SK-N-DZ (cell line): ENCODE measurements at places on chromosomes 7 and 10.

GRCh38 chr7:2564970-2565540 lies 6.3 kb downstream of the IQCE start:
- DNase-seq = no peak

GRCh38 chr10:33141251-33141650 lies 183.2 kb upstream of the ITGB1 start:
- DNase-seq = peak; percentile 77

DNA sequence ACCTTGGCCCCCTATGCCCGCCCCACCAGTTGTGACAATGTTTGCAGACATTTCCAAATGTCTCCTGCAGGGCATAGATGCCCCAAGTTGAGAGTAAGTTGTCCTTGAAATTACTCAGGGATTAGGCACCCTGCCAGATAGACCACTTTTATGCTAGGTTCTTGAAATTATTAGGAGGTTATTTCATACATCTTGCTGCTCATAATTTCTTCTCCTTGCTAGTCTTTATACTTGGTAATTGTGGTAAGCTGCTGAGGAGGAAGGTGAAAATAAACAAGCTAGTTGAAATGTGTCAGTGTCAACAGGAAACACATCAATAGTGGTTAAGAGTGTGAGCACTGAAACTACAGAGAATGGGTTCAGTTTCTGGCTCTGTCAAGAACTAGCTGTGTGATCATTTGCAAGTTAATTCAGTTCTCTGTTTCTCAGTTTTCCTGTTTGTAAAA lies 63.7 kb upstream of the AOAH start:
- DNase-seq = no peak

- DNase-seq = no peak
These were observed 14.5 kb upstream of the PAX2 start for GRCh38 chr10:100730725-100731406.

- DNase-seq = no peak
These were observed 94.3 kb downstream of the USP6NL start for GRCh38 chr10:11517150-11517549.

GRCh38 chr10:60000747-60001146 lies 94.4 kb upstream of the CCDC6 start:
- DNase-seq = no peak

DNA sequence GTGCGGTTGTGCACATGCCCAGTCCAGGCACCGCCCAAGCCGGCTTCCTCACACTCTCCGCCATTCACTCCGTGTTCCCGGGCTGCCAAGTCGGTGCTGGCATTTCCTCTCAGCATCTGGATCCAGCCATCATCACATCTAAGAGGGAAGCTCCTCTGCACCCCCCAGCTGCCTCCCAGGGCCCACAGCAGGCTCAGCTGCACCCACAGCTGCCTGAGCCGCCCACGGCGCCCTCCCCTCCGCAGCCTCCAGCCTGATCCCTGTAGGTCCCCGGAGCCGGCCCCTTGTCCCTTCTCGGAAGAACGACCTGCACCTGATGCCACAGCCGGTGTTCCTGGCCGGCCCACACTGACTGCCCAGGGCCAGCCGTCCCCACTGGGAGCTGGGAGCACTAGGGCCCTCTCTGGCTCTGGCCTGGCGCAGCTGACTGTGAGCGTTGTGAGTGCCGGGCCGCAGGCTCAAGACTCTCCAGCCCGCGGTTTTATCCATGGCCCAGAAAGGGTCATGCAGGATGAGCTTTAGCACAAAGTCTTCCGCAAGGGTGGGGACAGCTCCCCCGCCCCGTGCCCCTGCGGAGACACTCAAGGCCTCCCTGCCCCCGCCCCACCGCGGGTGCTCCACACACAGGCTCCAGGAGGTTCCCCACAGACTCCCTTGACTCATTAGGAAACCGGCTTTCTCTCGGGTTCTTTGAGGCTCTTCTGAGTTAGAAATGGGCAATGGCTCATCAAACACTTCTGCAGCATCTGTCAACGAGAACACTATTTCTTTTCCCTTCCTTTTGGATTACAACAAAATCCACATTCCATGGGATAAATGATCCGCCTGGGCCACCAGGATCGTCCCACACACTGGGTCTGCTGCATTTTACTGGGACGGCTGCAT lies 31.2 kb downstream of the CFAP46 start:
- no peak for DNase-seq

DNA sequence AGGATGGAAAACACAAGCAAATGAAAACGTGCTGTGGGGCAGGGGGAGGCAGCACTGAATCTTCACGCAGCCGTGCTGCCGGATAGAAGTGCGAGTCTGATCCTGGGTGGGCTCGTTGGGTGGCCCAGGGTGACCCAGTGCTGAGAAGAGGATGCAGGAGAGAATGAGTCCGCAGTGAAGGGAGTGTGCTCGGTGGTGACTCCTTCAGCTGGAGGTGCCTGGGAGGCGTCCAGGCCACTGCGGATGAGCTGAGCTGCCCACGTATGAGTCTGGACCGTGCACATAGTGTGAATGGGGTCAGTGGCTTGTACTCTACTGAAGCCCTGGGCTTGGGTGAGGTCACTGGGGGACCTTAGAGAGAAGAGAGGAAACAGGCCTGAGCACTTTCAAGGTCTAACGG lies 190.0 kb upstream of the MGMT start:
- no peak for DNase-seq

DNA sequence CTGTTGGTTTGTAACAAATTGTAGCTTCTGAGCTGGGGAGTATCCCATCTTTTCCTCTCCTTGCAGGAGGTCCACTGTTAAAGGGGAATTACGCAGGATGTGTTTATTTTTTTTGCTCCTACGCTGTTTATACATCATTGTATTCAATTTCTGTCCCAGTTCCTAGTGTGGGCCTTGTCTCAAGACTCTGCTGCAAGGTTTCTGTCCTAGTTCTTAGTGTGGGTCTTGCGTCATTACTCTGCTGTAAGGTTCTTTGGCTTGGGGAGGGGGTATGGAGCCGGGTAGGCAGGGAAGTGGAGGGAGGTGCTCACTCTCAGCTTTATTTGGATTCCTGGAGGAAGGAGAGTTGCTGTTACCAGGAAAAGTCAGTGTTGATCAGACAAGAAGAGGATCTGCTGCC lies 64.0 kb upstream of the TRIM8 start:
- no peak for DNase-seq

DNA sequence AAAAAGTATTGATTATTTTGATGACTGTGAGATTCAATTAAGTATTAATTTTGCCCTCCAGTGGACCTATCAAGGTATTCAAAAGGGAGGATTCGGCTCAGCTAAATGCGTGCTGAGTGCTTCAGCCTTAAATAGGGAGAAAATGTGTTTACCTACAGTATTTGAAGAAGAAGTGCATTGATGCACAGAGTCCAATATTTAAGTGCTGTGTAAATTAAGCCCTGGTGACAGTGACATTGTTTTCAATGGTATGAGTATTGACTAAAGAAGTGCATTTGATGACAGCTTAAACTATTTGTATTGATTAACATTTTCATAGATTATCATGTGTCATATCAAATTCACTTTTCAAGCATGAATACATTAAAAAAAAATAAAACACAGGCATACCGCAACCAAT lies 106.6 kb downstream of the POU6F2 start:
- DNase-seq = no peak

DNA sequence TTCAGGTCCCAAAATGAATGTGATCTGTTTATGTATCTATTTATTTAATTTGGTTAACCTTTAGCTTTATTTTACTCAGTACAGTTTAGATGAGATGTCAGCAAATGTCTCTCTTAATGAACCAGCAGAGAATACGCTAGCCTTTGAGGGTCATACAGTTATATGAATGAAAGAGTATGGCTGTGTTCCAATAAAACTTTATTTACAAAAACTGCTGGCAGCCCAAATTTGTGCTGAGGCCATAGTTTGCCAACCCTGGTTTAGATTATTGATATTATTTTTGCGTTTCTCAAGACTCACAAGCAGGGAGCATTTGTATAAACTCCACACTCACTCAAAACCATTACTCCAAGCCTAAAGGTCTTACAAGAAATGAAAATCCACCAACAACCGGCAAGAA lies 323.4 kb upstream of the NRP1 start:
- no peak for DNase-seq

- no peak for DNase-seq
These were observed 93.8 kb downstream of the PTPRE start for GRCh38 chr10:128000471-128001362.

- DNase-seq = no peak
These were observed 696.7 kb downstream of the LRMDA start for GRCh38 chr10:76127984-76128589.

DNA sequence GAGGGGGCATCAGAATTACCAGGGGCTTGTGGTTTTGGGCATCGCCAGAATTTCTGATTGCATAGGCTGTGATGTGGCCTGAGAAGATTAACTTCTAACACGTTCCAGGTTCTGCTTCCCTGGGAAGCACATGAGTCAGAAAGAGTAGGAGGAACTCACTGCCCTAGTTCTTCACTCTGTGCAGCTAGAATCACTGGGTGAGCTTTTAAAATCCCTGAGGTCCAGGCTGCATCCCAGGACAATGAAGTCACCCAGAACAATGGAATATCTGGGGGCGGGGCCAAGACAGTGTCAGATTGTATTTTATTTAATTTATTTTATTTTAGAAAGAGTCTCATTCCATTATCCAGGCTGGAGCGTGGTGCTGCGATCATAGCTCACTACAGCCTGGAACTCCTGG lies 636.5 kb downstream of the CALN1 start:
- no peak for DNase-seq

GRCh38 chr7:34840176-34840785 lies 182.3 kb downstream of the NPSR1 start:
- DNase-seq = no peak

DNA sequence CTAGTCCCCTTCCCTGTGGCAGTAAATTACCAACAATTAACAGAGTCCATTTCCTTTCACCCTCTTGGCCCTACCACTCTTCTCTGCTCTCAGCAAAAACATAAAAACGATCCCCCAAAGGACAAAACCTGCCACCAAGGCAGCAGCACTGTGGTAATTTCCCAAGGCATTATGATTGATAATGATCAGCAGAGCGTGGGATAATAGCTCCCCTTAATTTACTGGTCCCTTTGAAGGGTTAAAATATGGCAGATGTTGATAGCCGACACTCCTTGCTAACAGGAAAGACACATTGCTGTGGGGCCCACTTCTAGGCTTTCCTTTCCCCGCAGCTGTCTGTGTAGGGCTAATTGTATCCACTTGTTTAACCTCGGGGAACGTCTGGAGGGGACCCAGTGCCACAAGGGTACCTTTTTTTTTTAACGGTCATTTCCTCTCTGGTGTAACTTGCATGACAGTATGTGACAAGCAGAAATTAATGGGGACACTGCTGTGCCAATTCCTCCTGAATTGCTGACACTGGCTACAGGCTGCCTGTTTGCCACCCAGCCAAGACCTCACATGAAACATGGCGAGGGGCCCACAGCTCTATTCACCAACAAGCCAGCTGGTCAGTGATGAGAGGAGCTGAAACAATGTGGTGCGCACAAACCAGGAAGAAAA lies 81.3 kb downstream of the CDK6 start:
- DNase-seq = peak; percentile 87

DNA sequence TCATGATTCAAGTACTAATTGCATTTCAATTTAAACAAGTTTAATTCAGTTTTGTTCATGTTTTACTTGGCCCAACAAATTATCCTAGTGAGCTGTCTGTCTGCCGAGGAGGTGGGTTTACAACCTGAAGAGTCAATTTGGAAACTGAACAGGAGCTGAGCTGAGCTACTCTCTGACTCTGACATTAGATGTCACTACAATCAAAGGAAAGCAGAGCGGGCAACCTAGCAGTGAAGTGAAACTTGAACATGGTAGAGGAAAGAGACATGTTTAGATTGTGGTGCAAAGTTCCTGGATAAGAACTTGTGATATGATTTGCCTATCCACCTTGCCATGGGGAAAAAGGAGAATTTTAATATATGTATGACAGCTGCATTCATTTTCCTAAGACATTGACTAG lies 9.6 kb upstream of the AGR3 start:
- no peak for DNase-seq

- DNase-seq = peak; percentile 31
These were observed 44.0 kb upstream of the ANKRD1 start for GRCh38 chr10:90964781-90965465.

- DNase-seq = no peak
These were observed 59.4 kb downstream of the HTR7 start for GRCh38 chr10:90798482-90798881.

DNA sequence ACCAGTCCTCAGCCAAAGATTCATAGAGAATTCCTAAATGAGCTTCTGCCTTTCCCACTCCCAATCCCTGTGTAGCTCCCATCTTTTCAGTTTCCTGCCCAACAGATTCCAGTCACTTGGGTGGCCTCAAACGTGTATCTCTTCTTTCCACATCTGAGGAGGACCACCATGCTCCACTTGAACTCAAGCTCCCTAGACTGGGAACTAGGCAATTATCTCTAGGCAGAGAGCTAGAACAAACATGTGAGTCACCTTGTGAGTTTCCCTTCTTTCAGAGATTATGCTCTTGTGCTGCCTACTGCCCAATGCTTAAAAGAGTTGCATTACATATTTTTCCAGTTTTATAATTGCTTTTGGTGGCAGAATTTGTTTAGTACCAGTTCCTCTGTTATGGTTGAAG lies 178.0 kb downstream of the MDFIC start:
- DNase-seq = no peak

DNA sequence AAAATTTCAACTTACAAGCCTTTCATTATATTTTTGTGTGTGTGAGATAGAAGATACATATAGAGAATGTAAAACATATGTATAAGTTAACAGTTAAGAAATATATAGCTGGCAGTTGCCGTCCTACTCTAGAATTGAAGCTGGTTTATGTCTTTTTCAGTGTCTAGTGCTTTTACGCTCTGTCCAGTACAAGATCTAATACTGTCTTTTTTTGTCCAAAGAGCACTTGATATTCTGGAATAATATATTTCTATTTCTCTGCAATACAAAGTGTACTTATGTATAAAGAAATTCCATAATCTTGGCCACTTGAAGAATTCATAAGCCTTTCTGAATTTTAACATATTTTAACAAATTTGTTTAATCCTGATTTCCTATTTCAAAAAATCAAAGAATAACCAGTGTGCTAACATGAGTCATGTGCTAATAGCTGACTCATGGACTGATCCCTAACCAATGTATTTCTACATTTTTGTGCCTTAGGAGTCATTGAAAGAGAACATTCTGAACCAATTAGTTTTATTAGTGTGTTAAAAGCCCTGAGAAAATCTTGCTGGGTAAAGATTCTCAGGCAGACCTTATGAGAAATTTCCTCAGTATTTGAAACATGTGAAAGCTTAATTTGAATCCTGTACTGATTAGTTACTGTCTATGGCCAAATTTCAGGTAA lies 73.2 kb upstream of the CCAR1 start:
- no peak for DNase-seq

GRCh38 chr10:2049560-2049959 lies 312.2 kb upstream of the ADARB2 start:
- DNase-seq = no peak

- DNase-seq = no peak
These were observed 92.0 kb upstream of the RET start for GRCh38 chr10:42984761-42985325.

DNA sequence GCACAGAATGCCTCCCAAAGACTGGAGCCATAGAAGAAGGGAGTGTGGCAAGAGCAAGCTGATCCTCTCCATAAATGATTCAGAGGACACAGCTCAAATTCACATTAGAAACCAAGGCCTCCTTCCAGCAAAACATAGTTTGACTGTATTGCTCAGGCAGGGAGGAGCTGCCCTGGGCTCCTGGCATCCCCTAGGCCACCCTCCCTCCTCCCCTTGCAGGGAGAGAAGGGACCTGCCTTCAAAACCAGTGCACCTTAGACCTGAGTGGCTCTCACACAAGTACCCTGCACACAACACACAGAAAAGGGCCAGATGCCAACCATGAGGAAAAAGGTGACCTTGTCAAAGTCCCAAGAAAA lies 64.7 kb downstream of the CREB3L2 start:
- DNase-seq = no peak
